ENCODE measurements at places on chromosomes 1 and 21. TPM values are rescaled to one million over a fixed set of nuclear protein-coding genes. Genes with fewer than 3 reads are reported as not detected.

Gene PTCH2
- total RNA-seq, result 14.1 TPM

DNA sequence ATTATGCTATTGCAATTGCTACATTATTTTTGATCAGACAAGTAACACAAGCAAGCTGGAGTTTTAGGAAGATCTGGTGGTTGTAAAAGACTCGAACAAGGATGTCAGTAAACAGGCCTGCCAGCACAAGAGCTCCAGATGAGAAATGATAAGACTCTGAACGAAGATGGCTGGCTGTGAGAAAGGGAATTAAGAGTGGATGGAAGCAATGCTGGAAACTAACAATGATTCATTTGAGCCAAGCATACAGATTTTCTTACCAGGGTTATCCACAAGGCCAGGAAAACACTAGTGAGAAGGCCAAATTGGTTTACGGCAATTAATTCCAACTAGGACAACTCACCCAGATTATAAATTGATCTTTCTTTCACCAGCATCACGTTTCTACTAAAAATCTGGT lies 54.2 kb downstream of the NRIP1 start:
- no peak for DNase-seq

GRCh38 chr1:40872276-40872675 lies 10.1 kb upstream of the CITED4 start:
- DNase-seq, result no peak

DNA sequence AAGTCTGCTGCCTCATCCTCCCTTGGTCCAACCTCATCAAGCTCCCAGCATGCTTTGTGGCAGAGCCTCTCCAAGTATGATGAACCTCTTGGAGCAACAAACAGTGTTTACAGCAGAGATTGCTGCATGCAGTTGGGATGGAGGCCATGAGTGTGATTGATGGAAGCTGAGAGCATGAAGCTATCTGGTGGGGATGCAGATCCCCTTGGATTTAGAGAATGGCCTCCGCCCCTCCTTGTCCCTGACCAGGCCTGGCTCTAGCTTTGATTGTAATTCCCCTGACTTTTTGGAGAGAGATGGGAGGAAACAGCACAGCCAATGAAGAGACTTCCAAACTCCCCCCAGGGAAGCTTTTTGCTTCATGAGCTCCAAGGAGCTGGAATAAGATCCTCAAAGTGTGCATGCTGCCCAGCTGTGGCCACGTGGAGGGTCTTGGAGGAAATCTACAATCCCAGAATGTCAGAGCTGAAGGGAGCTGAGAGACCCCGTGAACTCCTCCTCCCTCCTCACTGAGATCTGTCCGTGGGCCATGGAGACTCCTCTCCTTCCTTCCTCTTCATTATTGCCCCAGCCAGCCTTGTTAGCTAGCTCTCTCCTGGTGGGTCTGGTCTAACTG lies 165.3 kb upstream of the USP24 start:
- DNase-seq, result no peak

- DNase-seq, result no peak
Observed at GRCh38 chr1:17581389-17582123, 42.1 kb downstream of the ARHGEF10L start.

- no peak for DNase-seq
Observed at GRCh38 chr21:36200081-36200561, 43.5 kb downstream of the DOP1B start.

- no peak for DNase-seq
Observed at GRCh38 chr1:162197041-162197531, 127.6 kb downstream of the NOS1AP start.

- DNase-seq, result no peak
Observed at GRCh38 chr1:205065666-205066065, 18.6 kb downstream of the TMEM81 start.

Gene TFAP2E
- total RNA-seq, result 9.0 TPM
